COR-L47 (cell line): ENCODE measurements at places on chromosomes 11 and 22.

GRCh38 chr22:44412136-44412731, 85.8 kb downstream of the RTL6 start:
- DNase-seq = no peak

DNA sequence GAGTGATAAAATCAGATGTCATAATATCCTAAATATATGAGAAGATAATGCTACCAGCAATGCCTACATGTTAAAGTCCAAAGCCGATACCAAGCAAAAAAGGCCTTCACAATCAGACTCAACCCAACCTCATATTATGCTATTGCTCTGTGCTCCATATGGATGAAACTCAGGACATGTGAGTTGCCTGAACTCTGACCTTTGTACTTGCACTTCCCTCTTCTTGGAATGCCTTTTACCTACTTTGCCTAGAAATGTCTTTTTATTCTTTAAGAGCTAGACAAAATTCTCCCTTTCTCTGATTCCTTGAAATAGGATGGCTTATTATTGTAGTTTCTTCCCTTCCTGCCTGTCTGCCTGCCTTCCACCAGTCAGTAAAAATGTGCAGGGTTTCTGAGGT, 954.7 kb upstream of the CCDC90B start:
- DNase-seq = no peak

DNA sequence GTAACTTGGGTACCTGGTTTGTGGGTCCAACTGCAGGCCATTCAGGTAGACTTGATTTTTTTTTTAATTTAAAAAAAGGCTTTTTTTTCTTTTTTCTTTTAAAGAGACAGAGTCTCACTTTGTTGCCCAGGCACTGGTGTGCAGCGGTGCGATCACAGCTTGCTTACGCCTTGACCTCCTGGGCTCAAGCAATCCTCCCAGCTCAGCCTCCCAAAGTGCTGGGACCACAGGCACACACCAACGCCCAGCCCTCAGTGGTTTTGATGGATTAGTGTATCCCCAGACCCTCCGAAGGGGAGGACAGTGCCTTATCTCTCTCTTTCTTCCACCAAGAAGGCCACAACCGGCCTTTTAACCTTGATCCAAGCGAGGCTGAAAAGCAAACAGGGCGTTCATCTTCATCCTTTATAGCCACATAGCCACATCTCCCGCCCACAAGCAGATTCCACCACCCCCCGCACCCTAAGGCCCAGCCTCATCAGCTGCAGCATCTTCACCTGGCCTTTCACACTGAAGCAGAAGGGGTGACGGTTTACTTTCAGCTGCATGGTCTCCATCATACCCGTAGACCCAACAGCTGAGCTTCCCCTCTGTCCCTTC, 17.6 kb upstream of the COMT start:
- DNase-seq = no peak

DNA sequence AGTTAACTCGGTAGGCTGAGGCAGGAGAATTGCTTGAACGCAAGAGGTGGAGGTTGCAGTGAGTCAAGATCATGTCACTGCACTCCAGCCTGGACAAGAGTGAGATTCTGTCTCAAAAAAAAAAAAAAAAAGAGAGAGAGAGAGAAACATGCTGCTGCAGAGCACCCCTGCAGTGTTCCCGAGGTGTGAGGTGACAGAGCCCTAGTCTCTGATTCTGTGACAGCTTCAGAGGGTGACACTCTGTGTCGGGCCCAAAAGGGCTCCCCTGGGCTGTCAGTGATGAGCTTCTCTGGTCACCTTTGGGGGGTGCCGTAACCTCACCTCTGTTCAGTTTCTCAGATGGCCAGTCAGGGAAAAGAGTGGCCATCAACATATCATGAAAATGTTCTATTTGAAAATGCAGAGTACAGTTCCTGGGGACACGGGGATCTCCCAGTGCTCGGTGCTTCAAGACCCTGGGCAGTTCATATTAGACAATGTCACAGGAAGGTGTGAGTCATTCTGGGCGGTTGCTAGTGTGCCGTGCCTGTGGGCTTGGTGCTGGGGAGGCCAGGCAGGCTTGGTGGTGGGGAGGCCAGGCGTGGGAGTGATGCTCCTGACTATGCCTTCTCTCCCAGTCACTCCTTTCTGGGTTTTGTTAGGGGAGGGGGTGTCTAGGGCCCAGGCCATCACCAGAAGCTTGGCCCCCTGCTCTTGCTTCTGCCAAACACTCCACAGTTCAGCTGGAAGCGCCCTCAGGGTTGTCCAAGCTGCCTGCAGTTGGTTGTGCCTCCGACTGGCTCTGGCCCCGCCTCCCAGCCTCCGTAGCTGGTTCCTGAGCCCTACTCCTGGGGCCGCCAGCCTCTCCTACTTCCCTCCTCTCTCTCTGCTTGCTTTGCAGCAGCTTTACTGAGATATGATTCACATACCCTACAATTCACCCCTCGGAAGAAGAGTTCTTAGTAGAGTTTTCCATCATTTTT, 52.5 kb upstream of the CLDN5 start:
- no peak for DNase-seq

GRCh38 chr11:16215352-16215751, 141.0 kb downstream of the SOX6 start:
- DNase-seq = no peak

DNA sequence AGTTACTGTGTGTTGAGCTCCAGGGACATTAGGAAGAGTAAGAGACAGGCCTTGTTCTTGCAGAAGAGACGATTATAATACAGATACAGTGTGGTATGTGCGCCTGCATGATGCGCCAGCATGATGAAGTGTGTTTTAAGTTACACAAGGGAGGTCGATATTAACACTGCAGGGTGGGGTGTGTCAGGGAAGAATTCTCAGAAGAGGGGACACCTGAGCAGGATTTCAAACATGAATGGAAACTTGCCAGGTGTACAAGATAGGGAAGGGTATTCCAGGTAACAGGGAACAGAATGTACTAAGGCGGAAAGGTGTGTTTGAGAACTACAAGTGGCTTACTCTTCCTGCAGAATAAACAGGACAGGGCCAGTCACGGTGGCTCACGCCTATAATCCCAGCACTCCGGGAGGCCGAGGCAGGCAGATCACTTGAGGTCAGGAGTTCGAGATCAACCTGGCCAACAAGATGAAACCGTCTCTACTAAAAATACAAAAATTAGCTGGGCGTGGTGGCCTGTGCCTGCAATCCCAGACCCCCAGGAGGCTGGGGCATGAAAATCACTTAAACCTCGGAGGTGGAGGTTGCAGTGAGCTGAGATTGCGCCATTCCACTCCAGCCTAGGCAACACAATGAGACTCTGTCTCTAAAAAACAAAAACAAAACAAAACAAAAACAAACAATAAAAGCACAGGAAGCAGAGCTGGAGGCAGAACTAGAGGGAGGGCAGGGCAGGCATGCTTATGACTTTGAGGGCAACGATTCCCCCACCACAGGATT, 59.0 kb downstream of the SYN3 start:
- no peak for DNase-seq

- no peak for DNase-seq
These were observed 9.2 kb downstream of the OR51F2 start for GRCh38 chr11:4830346-4830745.

DNA sequence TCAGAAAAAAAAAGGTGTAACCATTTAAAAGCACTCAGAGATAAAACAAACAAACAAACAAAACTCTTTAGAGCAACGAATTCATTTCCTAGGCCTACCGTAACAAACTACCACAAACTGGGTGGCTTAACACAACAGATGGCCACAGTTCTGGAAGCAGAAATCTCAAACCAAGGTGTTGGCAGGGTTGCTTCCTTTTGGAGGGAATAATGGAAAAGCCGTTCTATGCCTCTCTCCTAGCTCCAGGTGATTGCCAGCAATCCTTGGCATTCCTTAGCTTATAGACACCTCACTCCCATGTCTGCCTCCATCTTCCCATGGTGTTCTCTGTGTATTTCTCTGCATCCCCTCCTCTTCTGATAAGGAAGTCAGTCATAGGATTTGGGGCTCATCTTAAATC, 200.4 kb downstream of the RAB38 start:
- DNase-seq = no peak

GRCh38 chr11:133917921-133918607, 38.7 kb downstream of the IGSF9B start:
- no peak for DNase-seq

DNA sequence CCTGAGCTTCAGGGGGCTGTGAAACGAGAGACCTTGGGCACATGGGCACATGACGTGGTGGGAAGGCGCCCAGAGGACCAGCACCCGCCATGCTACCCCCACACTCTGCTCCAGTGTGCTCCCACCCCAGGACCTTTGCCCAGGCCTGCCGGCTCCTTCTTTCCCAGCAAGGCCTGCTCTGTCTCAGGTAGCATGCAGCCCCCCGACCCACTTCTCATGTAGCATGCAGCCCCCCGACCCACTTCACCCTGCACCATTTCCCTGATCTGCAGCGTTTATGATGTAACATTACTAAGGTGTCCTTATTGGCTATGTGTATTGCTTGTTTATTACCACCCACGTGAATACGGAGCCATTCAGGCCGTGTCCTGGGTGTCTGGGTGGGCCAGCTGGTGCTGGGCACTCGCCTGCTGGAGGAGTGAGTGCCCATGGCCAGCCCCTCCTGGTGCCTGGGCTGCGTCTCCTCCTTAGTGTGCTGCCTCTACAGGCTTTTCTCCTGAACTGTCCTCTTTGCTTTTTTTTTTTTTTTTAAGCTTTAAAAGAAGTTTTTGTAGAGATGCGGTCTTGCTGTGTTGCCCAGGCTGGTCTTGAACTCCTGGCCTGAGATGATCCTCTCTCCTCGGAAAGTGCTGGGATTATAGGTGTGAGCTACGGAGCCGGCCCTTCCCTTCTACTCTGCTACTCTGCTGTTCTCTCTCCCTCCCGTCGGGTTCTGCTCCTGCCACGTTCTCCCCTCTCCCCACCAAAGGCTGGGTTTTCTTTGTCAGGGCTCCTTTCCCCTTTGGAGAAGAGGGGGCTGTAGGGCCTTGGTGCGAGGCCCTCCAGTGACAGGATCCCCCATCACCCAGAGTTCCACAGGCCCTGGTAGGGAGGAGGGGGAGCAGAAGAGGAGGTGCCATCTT, 29.4 kb downstream of the LRP5 start:
- no peak for DNase-seq

GRCh38 chr11:93959663-93960062, 61.5 kb upstream of the HEPHL1 start:
- no peak for DNase-seq

DNA sequence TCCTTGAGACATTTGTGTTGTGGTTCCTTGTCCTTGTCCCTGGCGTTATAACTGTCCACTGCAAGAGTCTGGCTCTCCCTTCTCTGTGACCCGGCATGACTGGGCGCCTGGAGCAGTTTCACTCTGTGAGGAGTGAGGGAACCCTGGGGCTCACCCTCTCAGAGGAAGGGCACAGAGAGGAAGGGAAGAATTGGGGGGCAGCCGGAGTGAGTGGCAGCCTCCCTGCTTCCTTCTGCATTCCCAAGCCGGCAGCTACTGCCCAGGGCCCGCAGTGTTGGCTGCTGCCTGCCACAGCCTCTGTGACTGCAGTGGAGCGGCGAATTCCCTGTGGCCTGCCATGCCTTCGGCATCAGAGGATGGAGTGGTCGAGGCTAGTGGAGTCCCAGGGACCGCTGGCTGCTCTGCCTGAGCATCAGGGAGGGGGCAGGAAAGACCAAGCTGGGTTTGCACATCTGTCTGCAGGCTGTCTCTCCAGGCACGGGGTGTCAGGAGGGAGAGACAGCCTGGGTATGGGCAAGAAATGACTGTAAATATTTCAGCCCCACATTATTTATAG, 23.0 kb downstream of the MYBPC3 start:
- no peak for DNase-seq

- no peak for DNase-seq
These were observed 14.1 kb downstream of the POLA2 start for GRCh38 chr11:65275906-65276305.

- DNase-seq = peak; percentile 19
These were observed 17.5 kb downstream of the FGF3 start for GRCh38 chr11:69801513-69802335.

DNA sequence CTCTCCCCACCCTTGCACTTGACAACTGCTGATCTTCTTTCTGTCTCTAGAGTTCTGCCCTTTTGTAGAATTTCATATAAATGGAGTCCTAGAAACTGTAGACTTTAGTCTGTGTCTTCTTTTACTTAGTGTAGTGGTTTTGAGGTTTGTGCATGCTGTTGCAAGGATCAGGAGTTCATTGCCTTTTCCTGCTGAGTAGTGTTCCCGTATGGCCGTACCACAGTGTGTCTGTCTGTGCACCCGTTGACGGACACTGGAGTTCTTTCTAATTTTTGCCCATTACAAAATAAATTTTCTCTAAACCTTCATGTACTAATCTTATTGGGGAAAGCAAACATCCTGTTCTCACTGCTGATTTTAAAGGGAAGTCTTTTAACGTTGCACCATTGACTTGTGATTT, 138.1 kb downstream of the TBC1D22A start:
- DNase-seq = no peak

GRCh38 chr11:40606800-40607199, 852.7 kb downstream of the LRRC4C start:
- DNase-seq = no peak

GRCh38 chr11:109956124-109956793, 136.9 kb upstream of the ZC3H12C start:
- DNase-seq = no peak

- DNase-seq = no peak
These were observed 209.9 kb downstream of the LARGE1 start for GRCh38 chr22:33710326-33710725.

- no peak for DNase-seq
These were observed 86.0 kb downstream of the RPS6KA4 start for GRCh38 chr11:64444838-64445441.

DNA sequence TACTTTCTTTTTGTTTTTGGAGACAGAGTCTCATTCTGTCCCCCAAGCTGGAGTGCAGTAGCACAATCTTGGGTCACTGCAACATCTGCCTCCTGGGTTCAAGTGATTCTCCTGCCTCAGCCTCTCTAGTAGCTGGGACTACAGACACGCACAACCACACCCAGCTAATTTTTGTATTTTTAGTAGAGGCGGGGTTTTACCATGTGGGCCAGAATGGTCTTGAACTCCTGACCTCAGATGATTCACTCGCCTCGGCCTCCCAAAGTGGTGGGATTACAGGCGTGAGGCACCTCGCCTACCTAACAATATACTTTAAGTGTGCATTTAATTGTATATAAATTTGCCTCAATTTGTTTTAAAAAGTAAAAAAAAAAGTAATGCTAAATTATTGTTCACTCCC, 38.4 kb downstream of the GRK3 start:
- DNase-seq = no peak

- DNase-seq = no peak
These were observed 349.8 kb upstream of the PLET1 start for GRCh38 chr11:112610494-112610893.

DNA sequence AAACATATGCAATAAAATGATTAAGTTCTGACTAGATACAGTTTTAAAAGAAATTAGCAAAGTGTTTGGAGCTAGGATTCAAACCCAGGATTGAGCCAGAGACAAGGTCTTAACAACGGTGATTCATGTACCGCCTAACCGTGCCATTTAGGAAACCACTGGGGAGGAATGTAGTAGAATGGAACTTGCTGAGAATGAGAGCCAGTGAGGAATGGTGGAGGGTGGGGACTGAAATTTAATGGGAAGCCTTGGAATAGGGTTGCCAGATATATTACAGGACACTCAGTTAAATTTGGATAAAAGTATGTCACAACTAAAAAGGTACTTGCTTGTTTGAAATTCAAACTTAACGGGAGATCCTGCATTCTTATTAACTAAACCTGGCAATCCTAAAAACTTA, 30.4 kb upstream of the TMEM86A start:
- no peak for DNase-seq

GRCh38 chr11:56700914-56701485, 2.1 kb downstream of the OR9G1 start:
- DNase-seq = no peak

- no peak for DNase-seq
These were observed 6.9 kb upstream of the CHORDC1 start for GRCh38 chr11:90229791-90230190.
